Stimulated activated CD4-positive, alpha-beta T cell treated with anti-CD3 and anti-CD28 coated beads, Interleukin-4, amount 100 ng/mL, for 1 hour (primary cell): ENCODE measurements at places on chromosomes 5 and 9.
A peak's percentile ranks its signal among the peaks of the same experiment; 100 is the strongest.

DNA sequence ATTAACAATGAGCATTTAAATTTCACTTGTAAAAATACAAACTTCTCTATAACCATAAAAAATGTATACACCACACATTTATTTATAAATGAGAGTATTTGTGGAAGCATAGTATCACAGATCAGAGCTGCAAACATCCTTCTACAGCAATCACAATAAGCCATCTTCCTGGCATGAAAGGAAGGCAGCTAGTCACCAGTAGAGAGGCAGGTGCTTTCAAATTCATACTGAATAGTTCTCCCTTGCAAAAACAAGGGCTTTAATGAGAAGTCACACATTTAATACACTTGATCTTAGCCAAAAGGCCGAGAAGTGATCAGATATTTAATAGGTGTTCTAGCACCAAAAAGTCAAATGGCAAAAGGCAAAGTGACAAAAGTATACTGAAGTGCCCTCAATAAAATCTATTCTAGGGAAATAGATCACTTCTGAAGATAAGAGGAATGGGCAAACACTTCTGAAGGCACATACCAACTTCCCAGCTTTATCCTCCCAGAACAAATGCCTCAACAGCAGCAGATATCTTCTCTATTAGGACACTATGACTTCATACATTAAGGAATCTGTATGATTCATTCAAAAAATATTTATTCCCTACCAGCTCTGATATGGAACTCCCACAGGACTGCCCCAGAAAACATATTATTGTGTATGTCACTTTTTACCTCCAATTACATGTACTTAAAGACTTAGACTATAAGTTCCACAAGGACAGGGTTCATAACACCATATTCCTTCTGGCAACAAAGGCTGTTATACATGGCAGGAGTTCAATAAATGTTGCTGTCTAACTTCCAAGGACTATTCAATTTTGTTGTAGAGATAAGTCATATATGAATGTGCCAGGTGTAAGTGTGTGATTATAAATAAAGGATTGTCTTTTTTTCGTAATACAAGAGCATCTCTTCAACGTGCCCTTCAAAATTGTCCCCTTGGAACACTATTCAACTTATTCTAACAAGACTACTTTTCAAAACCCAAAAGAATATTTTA is 31.7 kb downstream of the MAPKAP1 start:
- DNase-seq = no peak

DNA sequence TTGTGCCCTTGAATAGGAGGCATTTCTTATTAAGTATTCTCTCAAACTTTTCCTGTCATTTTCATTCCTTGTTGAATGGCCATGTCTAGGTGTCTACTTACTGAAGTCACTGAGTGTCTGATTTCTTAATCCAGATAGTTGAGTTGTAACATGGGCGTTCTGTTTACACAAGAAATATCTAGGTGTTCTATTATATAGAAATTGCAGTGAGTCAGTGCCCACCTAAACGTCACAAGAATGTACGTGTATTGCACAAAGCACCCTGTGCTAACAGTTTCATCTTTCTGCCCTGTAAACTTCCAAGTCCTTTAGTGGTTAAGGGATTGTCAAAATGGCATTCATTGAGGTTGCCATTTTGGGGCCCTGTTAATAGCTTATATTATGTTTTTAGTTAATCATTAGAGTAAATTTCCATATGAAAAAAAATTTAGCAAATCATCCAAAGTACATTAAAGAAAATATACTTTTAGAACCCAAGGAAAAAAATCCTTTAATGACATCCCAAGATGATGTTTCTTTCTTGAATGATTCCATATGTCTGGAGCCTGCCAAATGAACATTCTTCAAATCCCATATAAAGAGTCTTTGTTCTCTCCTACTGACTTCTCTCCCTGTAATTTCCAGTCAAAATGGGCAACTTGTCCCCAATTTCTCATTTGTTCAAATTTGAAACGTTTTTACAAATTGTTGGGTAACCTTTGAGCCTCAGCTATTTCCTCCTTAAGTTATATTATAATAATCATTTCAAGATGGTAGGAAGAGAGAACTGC is 114.2 kb downstream of the GOLPH3 start:
- DNase-seq = no peak

DNA sequence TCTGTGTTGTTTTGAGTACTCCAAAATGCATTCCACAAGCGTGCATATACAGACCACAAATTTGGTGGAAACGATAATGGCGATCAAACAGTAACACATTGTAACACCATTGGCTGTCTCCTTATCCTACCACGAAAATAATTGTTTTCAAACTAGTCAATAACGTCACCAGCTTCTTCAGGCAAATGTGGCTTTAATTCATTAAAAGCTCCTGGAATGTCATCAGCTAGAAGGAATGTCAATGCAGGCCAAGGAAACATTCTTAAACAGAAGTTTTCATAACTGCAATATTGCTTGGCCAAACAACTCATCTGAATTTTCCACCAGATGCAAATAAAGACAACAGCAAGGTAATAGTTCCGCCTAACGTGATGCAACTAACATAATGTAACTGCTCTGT is 71.6 kb upstream of the XPA start:
- no peak for DNase-seq

DNA sequence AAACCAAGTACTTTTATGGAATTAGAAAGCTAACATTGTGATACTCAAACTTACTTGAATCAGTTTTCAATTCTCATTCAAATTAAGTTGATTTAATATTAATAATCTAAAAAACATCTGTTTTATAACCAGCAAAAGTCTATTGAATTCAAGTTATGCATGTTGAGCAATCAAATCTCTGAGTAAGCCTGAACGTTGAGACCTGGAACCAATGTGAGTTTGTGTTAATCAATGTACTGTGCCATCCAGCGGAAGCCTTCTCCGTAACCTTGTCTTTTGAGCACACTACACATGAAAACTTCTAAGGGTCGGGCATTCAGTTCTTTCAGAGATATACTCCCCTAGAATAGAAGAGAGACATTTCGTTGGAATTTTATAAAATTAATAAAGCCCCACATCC is 25.9 kb downstream of the SAR1B start:
- no peak for DNase-seq

DNA sequence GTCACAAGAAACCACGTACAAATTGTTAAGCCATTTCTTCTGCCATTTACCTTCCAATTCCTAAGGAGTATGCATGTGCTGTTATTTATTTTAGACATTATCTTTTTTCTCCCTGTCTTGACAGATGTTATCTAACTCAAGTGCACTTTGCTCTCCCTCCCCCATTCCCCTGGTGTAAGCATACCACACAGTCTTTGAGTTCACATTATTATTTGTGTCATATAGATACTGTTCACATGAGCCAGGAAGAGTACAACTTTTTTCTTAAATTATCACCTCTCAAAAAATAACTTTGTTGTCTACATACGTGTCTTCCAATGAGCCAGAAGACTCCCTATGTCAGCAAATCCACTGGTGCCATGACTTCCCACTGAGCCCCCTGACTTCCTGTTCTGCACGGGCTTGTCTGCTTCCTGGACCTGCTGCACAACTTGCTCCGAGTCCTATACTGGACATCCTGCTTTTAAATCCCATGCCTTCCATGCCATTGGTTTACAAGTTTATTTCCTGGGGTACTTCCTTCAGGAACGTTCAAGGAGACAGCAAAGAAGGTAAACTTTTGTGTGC is 19.9 kb upstream of the FAM120A start:
- no peak for DNase-seq

- DNase-seq = no peak
These were observed 104.3 kb downstream of the PHF2 start for GRCh38 chr9:93680443-93681268.

GRCh38 chr9:120677965-120678364 is 36.3 kb downstream of the MEGF9 start:
- no peak for DNase-seq

GRCh38 chr5:4738298-4738697 is 401.8 kb upstream of the ADAMTS16 start:
- DNase-seq = no peak

- DNase-seq = no peak
These were observed 657 bp downstream of the NUP214 start for GRCh38 chr9:131126059-131126426.

DNA sequence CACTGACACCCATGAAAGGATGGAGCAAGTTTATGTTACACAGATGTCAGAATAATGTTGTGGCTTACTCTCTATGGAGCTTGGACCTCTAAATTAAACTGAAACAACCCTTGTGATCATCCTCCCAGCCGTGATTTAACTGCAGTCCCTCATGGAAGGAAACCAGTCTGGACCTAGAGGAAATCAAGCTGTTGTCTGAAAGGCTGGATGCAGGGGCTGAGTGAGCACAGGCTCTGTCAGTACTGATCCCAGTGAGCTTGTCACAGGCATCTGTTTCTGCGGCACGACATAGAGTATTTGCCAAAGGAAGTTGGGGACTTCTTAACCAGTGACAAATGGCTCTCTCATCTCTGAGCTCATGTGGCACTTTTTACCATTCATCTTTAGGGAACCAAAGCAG is 282.9 kb upstream of the MAP3K1 start:
- DNase-seq = no peak

DNA sequence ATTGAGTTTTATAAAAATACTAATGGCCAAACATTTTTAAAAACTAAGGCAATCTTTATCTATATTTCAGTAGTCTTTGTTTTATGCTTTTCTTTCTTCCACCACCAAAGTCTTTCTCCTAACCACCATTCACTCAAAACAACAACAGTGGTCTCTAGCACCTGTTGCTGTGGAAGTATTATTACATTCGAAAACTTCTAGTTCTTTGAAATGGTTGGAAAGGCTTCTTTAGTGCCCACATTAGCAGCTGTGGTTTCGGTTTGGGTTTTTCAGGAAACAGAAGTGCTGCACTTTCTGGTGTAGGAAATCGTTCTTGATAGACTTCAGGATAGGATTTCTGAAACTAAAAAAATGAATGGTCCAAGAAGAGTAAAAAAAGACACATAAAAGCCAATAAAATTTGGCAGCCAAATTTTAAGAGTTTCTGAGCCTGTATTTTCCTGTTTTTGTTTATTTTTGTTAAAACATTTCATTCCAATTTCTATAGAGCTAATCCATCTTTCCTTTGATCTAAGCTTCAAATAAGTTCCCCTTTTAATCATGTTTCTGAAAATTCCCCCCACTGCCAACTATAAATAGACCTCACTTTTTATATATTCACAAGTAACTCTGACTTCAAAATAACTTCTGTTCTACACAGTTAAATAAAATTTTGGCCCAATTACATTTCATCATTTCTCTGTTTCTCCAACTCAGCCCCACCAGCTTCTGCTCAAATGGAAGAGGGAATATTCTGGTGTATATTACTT is 102.2 kb downstream of the DEPDC1B start:
- DNase-seq = no peak

GRCh38 chr5:126236994-126237393 is 186.2 kb upstream of the GRAMD2B start:
- no peak for DNase-seq

DNA sequence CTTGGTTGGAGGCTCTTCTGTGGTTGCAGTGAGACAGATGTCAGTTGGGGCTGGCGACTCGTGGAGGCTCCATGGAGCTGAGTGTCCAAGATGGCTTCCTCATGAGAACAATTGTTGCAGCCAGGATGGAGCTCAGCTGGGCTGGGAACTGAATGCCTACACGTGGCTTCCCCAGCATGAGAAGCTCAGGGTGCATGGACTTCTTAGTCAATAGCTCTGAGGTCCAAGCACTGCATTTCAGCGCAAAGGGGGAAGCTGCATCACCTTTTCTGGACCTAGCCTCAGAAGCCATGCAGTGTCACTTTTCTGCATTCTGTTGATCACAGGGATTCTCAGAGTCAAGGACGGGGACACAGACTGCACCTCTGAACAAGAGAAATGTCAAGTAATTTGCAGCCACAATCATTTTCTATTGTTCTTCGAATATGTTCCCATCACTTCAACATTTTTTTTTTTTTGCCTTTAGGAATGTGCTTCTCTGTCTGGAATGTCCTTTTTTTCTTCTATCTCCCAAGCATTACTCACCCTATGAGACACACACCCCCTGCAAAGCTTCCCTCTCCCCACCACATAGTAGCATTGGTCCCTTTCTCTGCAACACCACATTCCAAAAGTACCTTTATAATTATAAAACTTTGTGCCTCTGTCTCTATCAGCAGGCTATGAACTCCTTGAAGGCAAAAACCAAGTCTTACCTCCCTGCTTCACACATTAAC is 57.5 kb upstream of the STK32A start:
- DNase-seq = no peak

- peak; percentile 63 for DNase-seq
These were observed 71.2 kb downstream of the RAPGEF1 start for GRCh38 chr9:131668439-131669268.

- no peak for DNase-seq
These were observed 106.4 kb downstream of the AUH start for GRCh38 chr9:91255327-91255726.

- no peak for DNase-seq
These were observed 5.7 kb downstream of the NEURL1B start for GRCh38 chr5:172646716-172647285.

GRCh38 chr9:113381909-113382411 is 5.2 kb upstream of the HDHD3 start:
- no peak for DNase-seq

DNA sequence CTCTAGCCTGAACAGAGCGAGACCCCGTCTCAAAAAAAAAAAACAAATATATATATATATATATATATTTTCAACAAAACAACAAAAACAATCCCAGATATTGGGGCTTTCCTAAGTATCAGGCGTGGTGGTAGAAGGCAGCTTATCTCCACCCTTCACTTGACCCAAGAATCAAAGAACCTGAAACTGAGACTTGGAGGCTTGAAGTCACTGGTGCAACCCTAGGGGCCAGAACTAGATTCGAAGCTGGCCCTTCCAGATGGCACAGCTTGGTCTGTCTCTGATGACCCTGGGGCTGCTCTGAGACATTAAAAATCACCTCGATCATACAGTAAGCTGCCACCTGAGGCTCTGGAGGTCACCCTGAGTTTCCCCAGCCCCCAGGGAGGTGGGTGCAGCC is 1.3 kb upstream of the KCNMB1 start:
- no peak for DNase-seq

GRCh38 chr9:130432362-130432761 is 12.4 kb upstream of the ASS1 start:
- no peak for DNase-seq

DNA sequence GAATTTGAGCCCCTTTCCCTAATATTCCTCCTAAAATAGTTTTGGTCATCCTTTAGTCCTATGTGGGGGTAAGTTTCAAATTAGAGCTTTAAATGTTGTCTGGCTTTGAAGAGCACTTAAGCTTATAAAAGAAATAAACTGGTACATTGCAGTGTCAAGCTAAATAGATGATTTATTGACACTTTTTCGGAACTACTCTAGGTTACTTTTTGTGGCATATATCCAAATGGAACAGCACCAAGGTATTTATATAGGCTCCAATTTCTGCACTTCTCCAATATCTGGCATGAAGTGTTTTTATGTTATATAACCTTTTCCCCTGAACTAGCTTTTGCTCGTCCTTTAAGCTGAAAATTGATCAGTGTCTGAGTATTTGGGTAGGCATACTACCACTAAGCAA is 402.5 kb downstream of the NFIB start:
- no peak for DNase-seq

GRCh38 chr5:150303660-150304386 is 1.1 kb upstream of the ARSI start:
- DNase-seq = no peak

- no peak for DNase-seq
These were observed 17.4 kb downstream of the MGAT1 start for GRCh38 chr5:180785121-180785781.
